ENCODE measurements at places on chromosomes 7 and 10.
A peak's percentile ranks its signal among the peaks of the same experiment; 100 is the strongest.

DNA sequence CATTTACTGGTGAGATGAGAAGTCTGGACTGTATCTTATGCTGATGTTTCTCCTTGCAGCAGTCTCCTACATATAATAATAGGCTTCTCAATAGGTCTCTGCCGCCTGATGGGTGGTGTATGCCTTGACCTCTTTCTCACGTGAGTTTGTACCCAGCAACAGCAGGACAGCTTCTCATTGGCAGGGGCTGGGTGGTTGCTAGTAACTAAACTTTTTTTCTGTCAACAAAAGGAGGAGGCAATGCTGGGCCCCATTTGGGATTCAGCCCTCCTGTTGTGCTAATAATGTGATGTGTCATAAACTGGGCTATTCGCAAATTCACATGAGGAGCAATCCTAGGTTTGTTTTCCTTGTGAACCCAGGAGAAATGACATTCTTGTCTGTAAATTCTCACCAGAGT lies 533.6 kb downstream of the GATA3 start:
- no peak for DNase-seq

DNA sequence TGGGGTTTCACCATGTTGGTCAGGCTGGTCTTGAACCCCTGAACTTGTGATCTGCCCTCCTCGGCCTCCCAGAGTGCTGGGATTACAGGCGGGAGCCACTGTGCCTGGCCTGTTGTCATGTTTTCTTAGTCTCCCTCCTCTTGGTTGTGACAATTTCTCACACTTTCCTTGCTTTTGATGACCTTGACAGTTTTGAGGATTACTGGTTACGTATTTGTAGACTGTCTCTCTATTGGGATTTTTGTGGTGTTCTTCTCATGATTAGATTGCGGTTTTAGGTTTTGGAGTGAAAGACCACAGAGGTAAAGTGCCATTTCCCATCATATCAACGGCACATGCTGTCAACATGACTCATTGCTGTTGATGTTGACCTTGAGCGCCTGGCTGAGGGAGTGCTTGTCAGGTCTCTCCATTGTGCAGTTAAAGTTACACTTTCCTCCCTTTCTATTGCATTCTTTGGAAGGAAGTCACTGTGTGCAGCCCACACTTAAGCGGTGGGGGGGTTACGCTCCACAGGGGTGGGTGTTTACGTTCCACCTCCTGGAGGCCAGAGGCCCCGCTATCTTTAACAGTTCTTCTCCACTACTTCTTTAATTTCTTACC lies 10.8 kb downstream of the NEURL1 start:
- DNase-seq = no peak

DNA sequence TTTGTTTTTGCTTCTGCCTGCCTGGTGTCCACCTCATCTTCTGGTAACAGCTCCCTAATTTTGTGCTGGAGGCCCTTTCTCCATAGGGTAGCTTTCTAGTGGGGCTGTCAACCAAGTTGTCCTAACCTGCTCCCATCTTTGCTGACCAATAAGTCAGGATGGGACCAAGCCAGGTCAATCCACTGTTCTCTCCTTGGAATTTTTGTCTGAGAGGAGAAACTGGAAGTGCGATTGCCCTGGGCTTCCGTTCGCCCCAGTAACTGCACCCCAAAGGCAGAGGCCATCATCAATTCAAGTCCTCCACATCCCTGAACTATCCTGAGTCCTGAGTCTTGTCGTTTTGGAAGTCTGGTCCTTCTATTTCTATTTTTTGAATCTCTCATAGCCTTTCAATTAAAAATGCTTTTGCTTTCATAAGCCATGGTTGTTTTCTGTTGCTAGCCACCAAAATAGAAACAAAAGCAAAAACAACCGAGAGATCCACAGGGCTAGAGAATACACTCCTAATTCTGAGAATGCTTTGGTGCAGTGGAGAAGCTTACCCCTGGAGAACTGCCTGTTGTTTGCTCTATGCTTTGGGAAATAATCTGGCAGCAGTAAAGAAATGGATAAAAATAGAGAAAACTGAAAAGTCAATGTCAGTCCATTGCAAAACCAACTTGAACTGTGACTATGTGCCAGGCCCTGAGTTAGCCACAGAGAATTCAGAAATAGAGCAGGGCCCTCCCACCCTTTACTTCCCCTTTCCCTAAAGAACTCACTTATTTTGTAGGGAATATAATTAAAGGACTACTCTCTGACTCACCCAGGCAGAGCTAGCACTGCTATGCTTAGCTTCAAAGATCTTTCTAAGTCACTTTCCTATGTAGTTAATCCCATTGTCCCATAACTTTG lies 368.1 kb downstream of the CXCL12 start:
- DNase-seq = no peak

- DNase-seq = no peak
Measured at GRCh38 chr10:121556455-121556854, 41.8 kb downstream of the FGFR2 start.

GRCh38 chr10:104580321-104580720 lies 60.8 kb upstream of the SORCS3 start:
- DNase-seq = no peak

GRCh38 chr7:129514683-129515082 lies 12.4 kb downstream of the SMKR1 start:
- DNase-seq = peak; percentile 46

- DNase-seq = no peak
Measured at GRCh38 chr10:89327803-89328441, at the start of gene IFIT3. IFIT3 (plus strand) TSS chr10:89327997; CDS start chr10:89328074, 77 bp downstream.

GRCh38 chr7:102321351-102322201 lies 34.7 kb downstream of the SPDYE6 start:
- no peak for DNase-seq

GRCh38 chr7:39375047-39375873 lies 190.9 kb upstream of the YAE1 start:
- no peak for DNase-seq

DNA sequence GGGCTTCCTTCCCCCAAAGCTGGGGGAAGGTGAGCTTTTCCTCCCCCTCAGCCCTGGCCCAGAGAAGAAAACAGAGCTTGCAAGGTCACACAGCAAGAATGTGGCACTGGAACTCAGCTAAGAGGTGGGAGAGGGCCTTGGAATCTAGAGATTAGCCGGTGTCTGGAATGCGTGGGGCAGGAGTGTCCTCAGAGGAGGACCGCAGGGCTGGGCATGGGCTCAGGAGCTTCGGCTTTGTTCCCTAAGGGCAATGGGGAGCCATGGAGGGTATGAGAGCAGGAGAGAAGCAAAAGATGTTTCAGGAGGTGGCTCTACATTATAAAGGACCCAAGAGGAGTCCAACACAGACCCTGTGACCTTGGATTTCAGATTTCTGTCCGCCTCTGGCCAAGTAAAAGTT lies 127.2 kb upstream of the TNRC18 start:
- DNase-seq = no peak

DNA sequence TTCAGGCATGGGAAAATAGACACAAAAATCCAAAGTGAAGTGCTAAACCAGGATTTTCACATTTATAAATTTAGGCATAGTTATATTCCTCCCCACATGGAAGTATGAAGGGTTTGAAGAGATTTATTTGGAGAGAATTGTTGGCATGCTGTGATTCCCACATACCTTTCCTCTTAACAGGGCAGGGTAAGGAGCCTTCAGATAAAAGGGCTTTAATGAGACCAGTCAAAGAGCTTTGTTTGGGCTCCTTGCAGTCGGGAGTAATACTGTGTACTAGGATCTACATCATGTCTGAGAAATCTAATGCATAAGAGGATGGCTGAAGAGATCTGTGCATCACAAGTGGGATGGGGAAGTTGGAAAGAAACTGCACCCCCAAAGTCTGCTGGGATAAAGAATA lies 140.8 kb upstream of the PTN start:
- DNase-seq = no peak

GRCh38 chr10:132291826-132292225 lies 15.9 kb downstream of the STK32C start:
- no peak for DNase-seq

Data from DMS79 (cell line).